NCI-H526 (cell line): ENCODE measurements at places on chromosomes 12 and 14.

GRCh38 chr12:70876952-70877351 is 43.6 kb downstream of the PTPRR start:
- DNase-seq = no peak

- no peak for DNase-seq
Measured at GRCh38 chr14:68585690-68586089, 207.2 kb downstream of the ZFP36L1 start.

- DNase-seq = no peak
Measured at GRCh38 chr14:35121026-35121886, 534 bp downstream of the PPP2R3C start.

GRCh38 chr14:72664651-72665050 is 229.2 kb downstream of the DPF3 start:
- DNase-seq = no peak

GRCh38 chr12:53205747-53206419 is 1.2 kb downstream of the ITGB7 start:
- DNase-seq = no peak

- DNase-seq = peak; percentile 88
Measured at GRCh38 chr12:104381731-104382480, 74.8 kb upstream of the CHST11 start.

DNA sequence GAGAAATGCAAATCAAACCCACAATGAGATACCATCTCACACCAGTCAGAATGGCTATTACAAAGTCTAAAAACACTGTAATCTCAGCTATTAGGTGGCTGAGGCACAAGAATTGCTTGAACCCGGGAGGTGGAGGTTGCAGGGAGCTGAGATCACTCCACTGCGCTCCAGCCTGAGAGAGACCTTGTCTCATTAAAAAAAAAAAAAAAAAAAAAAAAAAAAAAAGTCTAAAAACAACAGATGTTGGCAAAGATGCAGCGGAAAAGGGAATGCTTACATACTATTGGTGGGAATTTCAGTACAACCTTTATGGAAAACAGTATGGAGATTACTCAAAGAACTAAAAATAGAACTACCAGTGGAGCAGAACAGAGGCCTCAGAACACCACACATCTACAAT is 19.0 kb upstream of the ATF7 start:
- no peak for DNase-seq

GRCh38 chr14:68231898-68232297 is 412.3 kb downstream of the RAD51B start:
- DNase-seq = no peak

DNA sequence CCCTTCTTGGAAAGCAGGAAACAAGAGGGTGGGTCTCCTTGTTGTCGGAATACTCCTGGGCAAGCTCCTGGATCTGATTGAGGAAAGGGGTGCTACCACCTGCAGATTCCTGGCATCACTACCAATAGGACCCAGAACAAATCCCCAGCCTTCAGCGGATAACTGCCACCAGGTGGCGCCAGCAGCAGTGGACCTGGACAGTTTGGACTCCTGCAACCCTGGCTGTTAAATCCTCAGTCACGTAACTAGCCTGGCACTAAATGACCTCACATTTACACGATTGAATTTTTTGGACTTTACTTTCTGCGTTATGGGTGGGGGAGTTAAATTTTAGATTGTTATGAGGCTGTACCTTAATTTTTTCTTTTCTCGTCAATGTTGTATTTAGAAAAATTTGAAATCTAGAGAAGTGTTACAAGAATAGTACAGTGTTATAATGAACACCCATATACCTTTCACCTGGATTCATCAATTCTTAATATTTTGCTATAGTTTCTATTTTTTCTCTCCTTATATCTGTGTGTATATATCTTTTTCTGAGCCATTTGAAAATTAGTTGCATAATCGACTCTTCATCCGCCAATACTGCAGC is 95.6 kb downstream of the GAS2L3 start:
- peak; percentile 72 for DNase-seq

- no peak for DNase-seq
Measured at GRCh38 chr12:2456813-2457186, 338.0 kb upstream of the FKBP4 start.

DNA sequence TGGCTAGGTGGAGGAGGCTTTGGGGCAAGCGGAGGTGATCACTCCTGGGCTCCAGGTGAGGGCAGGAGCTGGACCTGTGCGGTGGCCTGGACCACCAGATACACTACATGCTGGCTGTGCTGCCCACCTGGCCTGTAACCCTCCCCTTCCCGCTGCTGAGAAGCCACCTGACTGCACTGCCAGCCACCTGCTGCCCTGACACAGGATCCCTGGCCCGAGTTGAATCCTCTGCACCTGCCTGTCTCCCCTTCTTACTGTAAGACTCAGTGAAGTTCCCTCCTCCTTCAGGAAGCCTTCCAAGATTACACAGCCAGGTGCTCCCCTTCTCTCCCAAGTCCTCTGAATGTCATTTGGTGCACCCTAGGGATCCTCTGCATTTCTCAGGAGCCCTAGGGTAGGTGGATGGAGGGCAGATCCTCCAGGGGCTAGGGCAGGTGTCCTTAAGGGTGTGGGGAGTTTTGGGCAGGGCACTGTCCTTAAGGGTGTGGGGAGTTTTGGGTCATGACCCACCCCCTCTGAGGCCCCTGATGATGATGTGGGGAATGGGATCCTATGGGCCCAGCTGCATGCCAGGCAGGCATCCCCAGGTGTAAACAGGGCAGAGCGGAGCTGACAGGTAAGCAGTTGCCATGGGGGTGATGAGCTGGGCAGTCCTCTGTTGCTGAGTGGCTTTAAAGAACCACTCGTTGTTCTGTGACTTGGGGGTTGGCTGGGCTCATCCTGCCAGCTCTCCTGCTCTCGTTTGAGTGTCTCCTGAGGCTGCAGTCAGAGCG is 6.7 kb upstream of the MTA1 start:
- peak; percentile 36 for DNase-seq

GRCh38 chr12:95051241-95051640 is 22.2 kb downstream of the NR2C1 start:
- DNase-seq = no peak

GRCh38 chr12:74647256-74647655 is 109.6 kb downstream of the ATXN7L3B start:
- DNase-seq = no peak

DNA sequence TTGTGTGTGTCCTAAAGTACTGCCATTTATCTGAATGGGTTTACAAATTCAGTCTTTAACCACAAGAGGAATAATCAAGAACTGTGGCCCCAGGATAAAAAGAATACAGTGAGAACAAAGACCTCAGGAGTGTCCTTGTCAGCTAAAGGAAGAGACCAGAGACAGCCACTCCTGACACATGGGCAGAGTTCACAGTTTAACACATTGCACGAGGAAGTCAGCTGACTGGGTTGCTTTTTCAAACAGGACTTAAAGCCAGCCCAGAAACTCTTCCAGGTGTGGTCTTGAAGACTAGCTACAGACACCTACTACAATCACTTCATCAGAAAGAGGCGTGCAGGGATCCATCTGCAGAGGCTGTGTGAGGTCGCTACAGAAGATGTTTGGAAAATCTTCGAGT is 42.8 kb downstream of the GNS start:
- no peak for DNase-seq

DNA sequence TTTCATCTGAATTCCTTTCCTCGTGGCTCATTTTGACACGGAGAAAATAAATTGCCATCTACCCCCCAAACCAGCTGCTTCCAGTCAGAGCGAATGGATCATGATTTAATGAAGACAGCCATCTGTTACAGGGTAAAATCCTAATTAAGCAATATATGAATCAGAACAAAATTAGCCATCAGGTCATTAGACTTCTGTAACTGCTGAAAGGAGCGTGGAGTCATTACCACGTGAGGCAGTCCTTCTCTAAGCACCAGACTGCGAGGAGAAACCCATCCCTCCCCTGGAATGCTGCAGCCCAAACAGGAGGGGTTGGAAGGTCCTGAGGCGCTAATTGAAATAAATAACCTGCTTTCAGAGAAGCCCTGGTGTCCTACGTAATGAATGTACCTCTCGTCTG is 51.1 kb upstream of the TCL1A start:
- DNase-seq = no peak

GRCh38 chr12:94867066-94867855 is 136.2 kb downstream of the NDUFA12 start:
- DNase-seq = no peak

GRCh38 chr14:39229222-39229543 is 4.5 kb upstream of the MIA2 start:
- DNase-seq = no peak
